Stimulated activated CD4-positive, alpha-beta T cell treated with anti-CD3 and anti-CD28 coated beads, TNF-alpha, amount 100 ng/mL, for 4 hours (primary cell): ENCODE measurements at places on chromosomes 5 and 9.

DNA sequence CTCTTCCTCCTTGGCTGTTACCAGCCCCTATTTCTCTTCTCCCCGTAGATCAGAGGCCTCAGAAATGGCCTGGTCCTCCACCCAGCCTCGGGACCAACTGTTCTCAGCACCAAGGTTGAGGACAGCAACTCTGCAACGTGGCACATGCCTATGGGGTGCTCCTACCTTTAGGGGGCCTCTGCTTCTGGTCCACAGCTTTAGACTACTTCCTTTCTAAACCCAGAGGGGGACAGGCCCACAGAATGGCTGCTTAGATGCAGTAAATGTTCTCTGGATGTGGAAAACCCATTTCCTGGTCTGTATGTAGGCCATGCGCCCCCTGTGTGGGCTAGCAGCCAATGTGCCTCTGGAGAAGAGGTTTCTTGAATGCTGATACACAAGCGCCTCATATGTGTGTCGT lies 68.4 kb downstream of the NRG2 start:
- DNase-seq = no peak

DNA sequence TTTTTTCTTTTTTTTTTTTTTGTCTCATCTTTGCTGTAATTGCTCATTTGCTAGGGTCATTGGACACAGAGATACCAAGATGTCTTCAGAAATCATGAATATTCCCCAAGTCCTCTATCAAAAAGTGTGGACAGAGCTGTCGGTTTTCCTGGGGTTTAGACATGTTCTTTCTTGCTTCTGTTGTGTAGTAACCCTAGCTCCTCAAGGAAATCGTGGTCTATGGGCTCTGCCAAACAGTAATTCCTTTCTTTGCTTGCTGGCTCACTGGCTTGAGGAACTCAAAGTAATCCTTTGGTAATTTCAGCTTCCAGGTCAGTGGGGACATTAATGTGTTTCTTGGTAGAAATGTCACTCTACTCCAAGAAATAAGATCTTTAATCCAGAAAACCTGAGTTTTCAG lies 101.7 kb downstream of the TMC1 start:
- no peak for DNase-seq

GRCh38 chr5:437281-437771 lies 5.7 kb upstream of the EXOC3 start:
- no peak for DNase-seq

- DNase-seq = no peak
These were observed 2167.2 kb upstream of the C9orf72 start for GRCh38 chr9:29740518-29740917.

DNA sequence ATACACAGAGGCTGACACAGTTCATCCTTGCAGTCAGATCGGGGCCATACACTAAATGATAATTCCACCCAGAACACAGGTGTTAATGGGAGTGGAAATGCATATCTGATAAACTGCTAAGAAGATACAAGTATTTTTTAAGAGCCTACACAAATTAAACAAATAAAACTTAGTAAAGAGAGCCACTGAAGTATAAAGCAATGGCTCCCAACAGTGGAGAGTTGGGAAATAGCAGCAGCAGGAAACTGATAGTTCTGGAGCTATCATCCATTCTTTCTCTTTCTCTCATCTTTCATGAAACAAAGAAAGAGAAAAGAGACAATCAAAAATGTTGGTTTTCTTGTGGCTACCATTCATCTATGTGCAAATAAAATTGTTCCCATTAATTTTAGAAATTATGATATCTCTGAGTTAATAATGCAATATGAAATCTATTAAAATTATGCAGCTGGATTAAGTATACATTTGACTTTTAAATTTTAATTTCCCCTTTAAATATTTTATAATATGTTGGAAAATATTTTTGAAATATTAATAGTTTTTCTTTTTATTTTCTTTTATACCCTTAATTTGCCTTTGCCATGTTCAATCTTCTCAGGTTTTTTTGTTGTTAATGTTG lies 120.8 kb downstream of the EMB start:
- no peak for DNase-seq

- DNase-seq = no peak
These were observed 16.9 kb upstream of the NANS start for GRCh38 chr9:98039607-98040017.

DNA sequence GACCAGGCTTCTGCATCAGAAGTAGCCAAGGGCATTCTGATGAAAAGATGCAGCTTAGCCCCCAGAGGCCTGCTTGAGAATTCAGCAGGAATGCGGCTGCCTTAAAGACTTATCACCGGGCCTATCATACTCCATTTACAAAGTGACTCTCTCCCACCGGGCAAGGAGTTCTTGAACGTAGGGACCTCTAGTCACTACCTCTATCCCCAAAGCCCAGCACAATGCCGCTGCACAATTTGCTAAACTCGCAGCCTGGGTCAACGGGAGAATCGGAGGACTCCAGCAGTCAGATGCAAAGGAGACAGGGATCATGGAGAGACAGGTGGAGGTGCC lies 661 bp downstream of the PDCL start:
- DNase-seq = no peak

- DNase-seq = no peak
These were observed 37.5 kb downstream of the IRX2 start for GRCh38 chr5:2714026-2714425.

GRCh38 chr9:14405176-14405706 lies 91.3 kb upstream of the NFIB start:
- DNase-seq = no peak

GRCh38 chr9:135088348-135088978 lies 995 bp downstream of the OLFM1 start:
- no peak for DNase-seq

GRCh38 chr9:93920131-93920800 lies 34.9 kb downstream of the BARX1 start:
- no peak for DNase-seq

DNA sequence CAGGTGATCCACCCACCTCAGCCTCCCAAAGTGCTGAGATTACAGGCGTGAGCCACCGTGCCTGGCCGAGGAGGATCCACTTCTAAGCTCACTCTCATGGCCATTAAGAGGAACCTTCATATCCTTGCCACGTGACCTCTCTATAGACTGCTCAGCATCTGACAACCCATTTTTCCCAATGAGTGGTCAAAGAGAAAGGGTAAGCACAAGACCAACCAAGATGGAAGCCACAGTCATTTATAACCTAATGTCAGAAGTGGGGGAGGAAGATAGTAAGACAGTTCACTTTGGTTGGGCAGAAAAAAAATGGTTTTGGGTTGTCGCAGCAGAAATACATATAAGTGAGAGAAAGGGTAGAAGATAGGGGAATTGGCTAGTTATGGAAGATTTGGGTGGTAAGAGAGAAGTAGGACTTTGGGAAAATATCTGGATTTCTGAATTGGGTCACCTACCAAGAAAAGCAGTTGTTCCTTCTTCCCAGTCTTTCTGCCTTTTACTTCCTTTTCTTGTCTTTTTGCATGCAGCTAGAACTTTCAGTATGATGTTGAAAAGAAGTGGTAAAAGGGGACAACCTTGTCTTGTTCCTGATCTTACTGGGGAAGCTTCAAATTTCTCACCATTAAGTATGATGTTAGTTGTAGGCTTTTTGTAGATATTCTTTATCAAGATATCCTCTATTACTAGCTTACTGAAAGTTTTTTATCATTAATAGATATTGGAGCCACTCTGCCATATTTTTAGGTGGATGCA lies 15.6 kb downstream of the SNX2 start:
- no peak for DNase-seq

DNA sequence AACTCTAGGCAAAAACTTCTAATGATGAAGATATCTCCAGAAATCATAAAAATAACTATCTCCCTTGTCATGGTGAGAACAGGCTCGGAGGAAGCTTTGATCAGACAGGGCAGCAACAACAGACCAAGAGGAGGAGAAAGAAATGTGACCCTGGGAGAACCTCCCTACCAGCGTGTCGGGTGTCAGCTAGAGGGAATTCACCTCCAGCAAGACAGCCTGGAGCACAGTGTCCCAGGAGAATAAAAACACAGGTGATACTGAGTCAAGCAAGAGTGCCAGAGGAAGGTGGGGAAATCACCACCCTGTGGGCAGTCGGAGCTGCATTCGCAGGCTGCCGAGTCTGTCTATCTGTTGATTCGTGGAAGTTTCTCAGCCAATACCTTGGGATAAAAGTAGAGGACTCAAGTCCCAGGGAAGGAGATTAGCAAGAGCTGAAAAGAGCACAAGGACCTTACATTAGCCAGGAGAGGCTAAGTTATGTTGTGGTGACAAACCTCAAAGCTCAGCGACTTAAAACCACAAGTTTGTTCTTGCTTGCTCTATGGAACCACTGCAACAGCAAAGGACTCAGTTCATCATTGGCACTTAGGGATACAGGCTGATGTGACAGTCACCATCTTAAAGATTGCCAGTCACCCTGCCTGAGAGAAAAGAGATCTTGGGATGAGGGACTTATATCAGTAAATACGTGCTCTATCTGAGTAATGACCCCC lies 598.3 kb downstream of the CCDC171 start:
- no peak for DNase-seq

GRCh38 chr5:128259607-128260021 lies 176.0 kb downstream of the SLC12A2 start:
- no peak for DNase-seq

GRCh38 chr5:60077292-60077691 lies 183.8 kb upstream of the PDE4D start:
- no peak for DNase-seq

- no peak for DNase-seq
These were observed 174.9 kb upstream of the DMAC1 start for GRCh38 chr9:7974335-7974960.

GRCh38 chr5:38596981-38597380 lies 40.5 kb upstream of the LIFR start:
- DNase-seq = no peak

DNA sequence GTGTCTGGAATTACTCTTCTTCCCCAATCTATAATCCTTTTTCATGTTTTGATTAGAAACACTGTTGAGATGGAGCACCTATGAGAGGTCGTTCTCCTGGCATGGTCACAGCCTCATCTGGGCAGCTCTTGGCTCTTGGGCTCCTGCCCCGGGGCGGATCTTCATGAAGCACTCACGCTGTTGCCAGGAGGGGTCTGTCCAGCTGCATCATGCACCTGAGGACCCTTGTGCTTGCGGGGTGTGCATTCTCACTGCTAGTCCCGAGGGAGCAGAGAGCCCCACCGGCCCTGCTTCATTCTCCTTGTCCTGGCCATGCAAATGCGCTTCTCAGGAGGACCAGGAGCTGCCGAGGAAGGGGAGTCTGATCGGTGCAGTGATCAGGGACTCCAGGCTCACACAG lies 117.6 kb upstream of the S1PR3 start:
- no peak for DNase-seq
